NB4 (cell line): ENCODE measurements at places on chromosomes 12 and 14.

DNA sequence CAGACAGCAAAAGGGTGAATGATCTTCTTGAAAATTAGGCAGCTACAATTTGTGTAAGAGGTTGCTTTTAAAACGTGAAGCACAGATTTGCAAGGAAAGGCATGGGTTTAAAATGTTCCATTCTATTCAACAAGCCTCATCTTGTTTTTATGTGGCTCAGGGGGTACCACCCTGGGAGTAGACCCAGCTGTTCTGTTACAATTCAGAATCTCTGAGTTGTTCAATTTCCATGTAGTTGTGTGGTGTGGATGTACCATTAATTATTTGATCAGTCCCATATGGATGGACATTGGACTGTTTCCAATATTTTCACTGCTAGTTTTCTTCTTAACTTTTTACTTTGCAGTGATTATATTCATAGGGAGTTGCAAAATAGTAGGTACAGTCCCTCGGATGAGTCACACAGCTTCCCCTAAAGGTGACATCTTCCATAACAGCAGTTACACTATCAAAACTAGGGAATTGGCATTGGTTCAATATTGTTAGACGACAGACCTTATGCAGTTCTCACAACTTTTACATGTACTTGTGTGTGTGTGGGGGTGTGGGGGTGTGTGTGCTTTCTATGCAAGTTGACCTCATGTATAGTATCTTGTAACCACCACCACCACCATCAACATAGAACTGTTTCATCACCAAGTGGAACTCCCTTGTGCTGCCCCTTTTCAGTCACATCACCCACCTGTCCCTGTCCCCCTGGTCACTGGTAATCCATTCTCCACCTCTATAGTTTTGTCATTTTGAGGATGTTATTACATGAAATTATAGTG lies 59.0 kb upstream of the CAPRIN2 start:
- DNase-seq, result no peak

DNA sequence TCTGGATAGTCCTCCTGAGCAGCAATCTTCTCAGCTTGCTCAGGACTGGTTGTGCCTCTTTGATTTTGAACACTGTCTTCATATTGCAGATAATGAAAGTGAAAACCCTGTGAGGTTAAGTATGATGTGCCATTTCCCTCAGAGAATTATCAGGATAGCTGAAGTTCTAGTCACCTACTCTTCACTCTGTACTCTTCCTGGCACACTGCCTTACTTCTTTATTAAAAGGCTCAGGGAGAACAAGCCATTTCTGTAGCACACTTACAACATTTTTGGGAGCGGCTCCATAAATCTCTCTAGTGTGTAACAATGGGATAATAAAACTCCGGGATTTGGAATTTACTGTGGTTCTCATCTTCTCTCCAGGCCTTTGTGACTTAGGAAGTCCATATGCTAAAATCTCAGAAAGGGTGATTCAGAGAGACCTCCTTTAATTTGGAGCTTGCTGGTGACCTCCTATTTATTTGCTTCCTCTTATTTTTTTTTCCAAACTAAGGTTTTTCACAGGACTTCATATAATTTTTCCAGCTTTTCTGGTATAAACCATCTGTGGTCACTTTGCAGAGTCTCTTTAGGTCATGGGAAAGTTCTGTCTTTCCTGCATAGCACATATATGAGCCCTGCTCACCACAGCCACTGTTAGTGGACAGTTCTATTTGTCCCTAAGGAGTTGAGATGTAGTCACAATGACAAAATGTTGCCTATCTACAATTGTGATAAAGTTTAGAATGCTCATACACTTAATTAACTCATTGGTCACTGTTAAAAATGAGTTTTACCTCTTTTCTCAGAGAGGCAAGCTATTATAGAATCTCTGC lies 53.5 kb upstream of the LDHB start:
- DNase-seq, result no peak

GRCh38 chr14:54332490-54332889 lies 64.3 kb upstream of the CDKN3 start:
- DNase-seq, result no peak

DNA sequence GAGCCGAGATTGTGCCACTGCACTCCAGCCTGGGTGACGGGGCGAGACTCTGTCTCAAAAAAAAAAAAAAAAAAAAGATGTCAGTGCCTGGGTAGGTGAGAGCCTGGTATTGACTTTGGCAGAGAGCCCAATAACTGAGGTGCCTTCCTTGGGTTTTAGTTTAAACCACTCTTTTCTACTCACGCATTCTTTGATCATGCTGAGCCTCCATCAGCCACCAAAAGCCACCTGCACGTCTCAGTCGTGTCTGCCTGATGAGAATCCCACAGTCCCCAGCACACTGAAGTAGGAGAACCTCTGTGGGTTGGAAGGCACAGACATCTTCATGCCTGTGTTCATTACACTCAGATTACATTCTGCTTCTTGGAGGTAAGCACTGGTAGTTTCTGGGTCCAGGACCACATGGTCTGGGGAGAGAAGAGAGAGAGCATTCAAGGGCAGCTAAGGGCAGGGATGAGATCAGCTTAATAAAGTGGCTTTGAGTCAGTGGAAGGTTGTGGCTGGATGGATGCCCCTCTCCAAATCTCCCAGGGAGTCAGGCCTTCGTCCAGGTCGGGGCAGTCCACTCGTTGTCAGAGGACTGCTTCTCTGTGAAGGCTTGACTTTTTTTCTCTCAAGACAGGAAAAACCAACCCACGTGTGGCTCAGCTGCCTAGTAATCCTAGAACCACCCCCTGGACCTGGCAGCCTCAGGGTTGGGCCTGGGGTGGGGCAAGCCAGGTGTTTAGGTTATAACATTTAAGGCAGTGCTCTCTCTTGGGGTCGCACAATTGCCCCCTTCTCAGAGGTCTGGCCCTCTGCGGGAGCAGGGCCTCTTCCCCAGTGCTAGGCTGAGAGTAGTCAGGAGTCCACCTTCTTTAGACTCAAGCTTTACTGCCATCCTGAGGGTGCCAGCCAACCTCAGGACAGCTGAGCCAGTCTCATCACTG lies 32.6 kb upstream of the MAX start:
- no peak for DNase-seq

- DNase-seq, result peak; percentile 25
Measured at GRCh38 chr14:60981633-60982455, 799 bp downstream of the SLC38A6 start.

- DNase-seq, result no peak
Measured at GRCh38 chr14:99296517-99296916, 24.5 kb upstream of the BCL11B start.

DNA sequence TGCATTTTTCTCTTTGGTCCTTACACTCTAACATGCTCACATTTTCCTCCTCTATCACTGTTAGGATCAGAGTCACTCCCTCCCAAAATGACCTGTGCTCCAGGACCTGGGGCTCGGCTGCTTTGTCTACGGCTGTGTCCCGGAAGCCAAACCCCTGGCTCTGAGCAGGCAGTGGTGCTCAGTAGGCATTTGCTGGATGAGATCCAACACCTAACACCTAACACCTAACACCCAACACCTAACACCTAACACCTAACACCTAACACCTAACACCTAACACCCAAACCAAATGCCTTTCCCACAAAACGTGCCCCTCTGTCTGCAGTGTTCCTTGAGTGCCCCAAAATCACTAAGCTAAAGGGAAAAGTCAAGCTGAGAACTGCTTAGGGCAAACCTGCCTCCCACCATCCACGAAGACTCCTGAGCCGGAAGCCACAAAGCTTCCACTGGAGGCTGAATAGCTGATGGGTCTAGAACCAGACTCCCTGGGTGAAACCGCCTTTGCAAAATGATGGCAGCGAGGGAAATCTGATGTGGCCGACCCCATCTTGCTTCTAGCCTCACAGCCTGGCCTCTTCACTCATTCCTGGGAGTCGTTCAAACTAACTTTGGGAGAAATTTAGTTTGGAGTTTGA lies 29.2 kb downstream of the HSP90AA1 start:
- no peak for DNase-seq

DNA sequence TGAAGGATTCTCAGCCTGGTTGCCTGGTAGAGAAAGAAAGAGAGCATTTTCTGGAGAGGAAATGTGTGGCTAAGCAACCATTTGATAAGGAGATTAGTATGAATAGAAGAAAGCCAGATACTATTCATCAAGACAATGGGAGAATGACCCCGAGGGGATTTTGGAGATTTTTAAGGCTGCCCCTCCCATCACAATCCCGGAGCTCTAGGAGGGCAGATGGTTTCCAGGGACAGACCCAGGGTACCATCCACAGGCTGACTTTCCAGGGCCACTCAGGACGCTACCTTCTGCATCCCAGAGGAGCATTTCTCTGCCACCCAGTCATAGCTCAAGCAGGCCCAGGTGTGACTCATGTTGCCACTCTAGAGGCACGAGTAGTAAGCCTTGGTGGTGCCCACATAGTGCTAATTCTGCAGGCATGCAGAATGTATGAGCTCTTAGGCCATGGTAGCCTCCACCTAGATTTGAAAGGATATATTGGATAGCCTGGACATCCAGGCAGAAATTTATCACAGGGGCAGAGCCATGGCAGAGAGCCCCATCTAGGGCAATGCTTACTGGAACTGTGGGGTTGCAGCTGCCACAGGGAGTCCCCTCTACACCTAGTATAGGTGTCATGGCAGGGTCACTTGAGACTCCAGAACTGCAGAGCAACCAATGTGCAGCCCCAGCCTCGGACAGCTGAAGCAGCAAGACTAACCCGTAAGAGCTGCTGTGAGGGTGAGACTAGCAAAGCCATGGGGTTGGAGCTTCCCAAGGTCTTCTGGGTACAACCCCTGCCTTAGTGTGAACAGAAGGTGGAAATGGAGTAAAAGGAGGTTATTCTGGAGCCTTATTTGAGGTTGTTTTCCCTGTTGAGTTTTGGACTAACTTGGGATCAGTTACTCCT lies 366.0 kb downstream of the ZFP36L1 start:
- DNase-seq, result no peak

- DNase-seq, result no peak
Measured at GRCh38 chr12:56118688-56119357, 757 bp downstream of the ZC3H10 start.

DNA sequence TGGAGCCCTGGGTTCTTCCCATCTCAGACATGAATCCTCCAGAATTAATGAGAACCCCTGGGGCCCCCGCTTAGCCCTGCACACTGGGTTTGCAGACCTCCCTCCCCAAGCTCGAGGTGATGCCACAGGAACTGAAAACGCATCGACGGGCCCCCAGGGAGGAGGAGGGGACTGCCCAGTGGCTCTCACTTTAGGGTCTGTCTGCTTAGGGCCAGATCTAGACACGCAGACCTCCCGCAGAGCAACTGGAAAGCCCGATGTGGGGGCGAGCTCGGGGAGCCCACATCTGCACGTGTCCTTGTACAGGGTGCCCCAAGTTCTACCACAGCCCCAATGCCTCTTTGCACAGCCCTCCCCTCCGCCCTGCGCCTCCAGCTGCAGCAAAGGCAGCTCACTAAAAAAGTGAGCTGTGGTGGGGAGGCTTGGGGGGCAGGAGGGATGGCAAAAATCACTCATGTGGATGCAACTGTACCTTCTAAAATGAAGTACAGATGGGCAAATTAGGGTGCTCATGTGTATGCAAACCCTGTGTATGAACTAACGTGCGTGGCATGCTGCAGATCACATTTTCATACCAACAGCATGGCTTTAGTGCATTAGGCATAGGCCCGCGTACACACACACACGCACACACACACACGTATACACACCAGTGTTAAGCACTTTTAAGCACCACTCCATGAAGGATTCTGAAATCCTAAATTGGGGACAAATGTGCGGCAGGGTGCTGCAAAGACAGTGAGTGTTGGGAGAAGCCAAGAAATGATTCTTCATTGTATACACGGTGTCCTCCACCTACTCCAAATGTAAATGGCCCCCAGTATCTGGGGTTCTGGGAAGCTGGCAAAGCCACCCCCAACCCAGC lies 99.9 kb upstream of the MAP1LC3B2 start:
- DNase-seq, result peak; percentile 75

- DNase-seq, result no peak
Measured at GRCh38 chr12:114404083-114404925, 1.6 kb downstream of the TBX5 start.

- peak; percentile 55 for DNase-seq
Measured at GRCh38 chr12:20403230-20403629, 34.9 kb downstream of the PDE3A start.

DNA sequence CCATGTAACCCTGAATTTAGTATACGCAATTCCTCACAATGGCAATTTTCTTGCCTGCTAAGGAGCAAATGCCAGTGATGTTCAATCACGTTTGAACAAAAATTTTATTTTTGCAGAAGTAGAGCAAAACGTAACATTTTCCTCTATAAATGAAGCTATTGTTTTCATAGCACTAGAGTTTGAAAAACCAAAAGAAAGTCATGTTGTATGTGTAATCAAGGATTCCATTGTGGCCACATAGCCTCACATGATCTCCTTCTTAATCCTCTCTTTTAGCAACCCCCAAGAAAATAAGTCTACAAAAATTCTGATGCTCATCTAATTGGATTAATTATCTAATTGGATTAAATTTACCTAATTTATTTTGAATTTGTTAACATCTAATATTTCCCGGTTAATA lies 1217.4 kb upstream of the FLRT2 start:
- no peak for DNase-seq

DNA sequence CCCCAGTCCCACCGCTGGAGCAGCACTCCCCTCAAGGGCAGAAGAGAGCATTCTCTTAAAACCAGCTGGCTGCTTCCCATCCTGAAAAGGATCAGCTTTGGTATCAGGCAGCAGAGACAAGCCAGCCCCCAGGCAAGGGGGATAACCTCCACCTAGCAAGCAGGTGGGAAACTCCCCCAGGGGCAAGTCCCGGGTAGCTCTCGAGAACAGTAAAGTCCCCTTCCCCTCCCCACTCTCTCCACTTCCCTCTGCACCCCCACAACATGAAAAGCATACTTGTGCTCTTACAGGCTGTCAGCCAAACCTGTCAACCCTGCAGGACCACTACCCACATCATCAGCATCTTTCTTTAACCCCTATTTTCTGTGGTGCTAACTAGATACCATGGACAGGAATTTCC lies 254.0 kb downstream of the NTF3 start:
- DNase-seq, result no peak

DNA sequence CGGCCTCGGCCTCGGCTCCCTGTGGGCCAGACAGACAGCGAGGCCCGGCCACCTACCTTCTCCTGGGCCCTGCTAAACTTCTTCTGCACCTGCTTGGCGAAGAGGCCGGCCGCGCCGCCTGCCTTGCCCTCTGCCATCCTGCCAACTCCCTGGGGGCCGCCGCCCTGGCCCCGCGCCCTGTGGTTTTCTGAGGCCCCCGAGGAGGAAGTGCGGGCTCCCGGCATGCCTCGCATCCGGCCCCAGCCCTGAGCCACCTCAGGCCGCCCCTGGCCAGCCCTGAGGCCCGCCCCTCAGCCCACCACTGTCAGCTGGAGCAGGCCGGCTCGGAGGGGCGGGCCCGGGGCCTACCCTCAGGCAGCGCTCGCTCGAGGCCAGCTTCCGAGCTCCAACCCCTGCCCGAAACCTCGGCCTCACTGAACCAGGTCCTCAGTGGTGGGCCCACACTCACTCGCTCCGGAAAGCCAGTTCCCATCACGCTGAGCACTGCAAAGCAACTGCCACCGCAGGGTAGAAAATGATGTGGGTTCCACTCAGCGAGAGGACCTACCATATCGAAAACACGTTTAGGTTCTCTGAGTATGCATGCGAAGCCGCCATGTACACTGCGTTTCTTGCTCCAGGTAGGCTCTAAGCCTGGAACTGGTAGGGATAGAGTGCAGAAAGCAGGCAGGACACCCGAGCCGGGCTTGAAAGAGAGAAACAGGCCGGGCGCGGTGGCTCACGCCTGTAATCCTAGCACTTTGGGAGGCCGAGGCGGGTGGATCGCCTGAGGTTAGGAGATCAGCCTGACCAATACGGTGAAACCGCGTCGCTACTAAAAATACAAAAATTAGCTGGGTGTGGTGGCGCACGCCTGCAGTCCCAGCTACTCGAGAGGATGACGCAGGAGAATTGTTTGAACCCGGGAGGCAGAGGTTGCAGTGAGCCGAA lies at the start of gene BIN2:
BIN2 (minus strand) TSS at position 209 of the 930 bp plus-strand sequence; CDS start at position 137, 72 bp downstream.
- DNase-seq, result peak; percentile 98

GRCh38 chr12:71744522-71745300 lies 10.0 kb upstream of the RAB21 start:
- no peak for DNase-seq
